ENCODE measurements at places on chromosomes 12 and 14. TPM values are rescaled to one million over a fixed set of nuclear protein-coding genes. Genes with fewer than 3 reads are reported as not detected.

The ZNF605 gene
- 12.4 TPM for total RNA-seq

The ANKRD33 gene
- not detected for total RNA-seq

The KRT73 gene
- total RNA-seq: not detected

The KRT74 gene
- total RNA-seq: not detected

The SMIM10L1 gene
- 18.1 TPM for total RNA-seq

Data from left cardiac atrium (tissue), 4 donors.